Left cardiac atrium (tissue), 4 donors: ENCODE measurements at places on chromosomes 13 and 19.

- DNase-seq = no peak
Measured at GRCh38 chr13:69487576-69487975, 620.0 kb upstream of the ATXN8OS start.

- DNase-seq = no peak
Measured at GRCh38 chr19:58385313-58385890, 1.7 kb upstream of the RPS5 start.

- no peak for DNase-seq
Measured at GRCh38 chr13:111516712-111517640, 196.5 kb downstream of the TEX29 start.

DNA sequence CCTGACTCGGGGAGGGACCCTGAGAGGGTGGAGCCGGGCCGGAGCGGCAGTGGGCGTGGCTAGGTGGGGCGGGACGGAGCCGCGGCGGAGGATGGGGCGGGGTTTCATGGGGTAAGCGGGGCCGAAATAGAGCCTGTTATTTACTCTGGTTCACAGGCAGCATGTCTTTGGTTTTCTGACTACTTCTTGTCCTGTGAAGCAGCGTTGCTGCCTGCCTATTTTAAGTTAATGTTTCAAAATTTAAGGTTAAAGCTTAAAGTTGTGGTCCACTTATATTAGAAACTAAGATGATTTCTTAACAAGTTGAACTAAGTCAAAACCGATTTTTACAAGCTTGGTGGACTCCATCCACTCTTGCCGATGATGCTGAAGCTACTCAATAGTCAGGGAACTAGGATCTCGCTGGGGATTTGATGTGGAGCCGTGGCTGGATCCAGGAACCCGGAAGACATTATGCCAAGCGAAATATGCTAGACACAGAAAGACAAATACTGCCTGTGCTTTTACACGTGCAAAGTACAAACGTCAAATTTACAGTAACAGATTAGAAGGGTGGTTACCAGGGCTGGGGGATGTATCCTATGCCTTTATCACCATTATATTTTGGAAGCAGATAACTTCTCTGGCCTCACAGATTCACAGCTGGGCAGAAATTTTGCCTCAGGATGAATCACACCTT, 433 bp upstream of the ZNF616 start:
- no peak for DNase-seq

DNA sequence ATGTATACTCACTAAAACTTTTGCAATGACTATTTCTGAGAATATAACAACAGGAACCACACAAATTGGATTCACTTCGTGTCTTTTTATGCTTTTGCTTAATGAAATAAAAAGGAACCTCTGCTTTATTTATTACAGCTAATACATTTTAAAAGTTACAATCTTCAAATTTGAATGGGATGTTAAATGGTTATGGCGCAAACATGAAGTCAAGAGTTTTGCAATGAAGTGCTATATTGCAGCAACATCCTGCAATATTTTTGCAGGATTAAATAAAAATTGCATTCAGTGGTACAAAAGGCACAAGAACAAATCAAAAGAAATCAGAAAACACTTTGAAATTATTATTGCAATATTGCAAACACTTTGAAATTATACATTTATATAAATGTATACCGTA, 1519.0 kb upstream of the MIR17HG start:
- DNase-seq = no peak

DNA sequence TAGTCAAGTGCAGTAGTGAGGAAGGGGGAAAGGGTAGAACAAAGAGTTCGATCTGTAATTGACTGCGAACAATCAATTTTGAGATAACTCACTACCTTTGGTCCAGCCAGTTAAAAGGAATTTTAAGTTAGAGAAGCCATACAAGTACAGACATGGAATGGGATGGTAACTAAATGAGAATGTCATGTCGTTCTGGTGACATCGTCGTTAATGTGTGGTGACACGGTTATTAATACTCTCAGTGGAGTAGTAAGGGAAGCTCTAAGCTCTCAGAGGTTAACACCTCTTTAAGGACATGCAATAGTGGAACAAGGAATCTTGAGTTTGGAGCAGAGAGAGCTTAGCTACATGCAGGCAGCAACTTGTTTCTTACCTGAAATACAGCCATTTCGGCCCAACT, 154.9 kb upstream of the KLF12 start:
- no peak for DNase-seq

- DNase-seq = no peak
Measured at GRCh38 chr19:43623889-43624670, 4.7 kb upstream of the ZNF428 start.
